ENCODE measurements at places on chromosomes 16 and 17.

DNA sequence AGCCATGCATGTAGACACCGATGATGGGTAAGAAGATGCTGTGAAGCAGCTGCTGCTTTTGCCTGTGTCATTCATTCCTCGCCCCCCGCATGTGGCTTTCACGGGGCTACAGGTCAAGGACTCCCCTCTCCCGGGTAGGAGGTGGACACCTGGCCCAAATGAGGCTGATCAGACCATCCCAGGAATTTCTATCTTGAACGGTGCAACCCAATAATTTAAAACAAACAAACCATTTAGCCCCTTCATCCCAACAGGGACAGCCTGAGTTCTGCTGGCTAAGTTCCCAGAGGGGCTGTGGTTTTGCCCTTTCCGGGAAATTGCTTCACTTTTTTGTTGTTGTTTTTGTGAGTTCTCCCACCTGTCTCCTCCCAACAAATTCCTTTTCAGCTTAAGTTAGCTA lies 137.7 kb upstream of the CDH5 start:
- DNase-seq = no peak

DNA sequence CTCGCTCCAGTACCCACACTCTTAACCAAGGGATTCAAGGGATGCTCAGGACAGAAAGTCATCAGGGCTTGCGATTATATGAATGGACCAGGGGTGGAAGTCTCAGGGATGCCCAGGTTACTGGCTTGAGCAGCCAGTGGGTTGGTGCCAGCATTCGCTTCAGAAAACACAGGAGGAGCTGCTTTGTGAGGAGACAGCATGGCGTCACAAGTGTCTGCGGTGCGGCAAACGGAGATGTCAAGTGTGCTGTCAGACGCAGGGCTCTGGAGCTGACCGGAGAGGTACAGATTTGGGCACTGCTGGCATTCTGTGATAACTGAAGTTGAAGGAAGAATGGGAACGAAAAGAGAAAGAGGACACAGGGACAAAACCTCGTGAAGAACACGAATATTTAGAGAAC lies 4.1 kb downstream of the MARCHF10 start:
- no peak for DNase-seq

DNA sequence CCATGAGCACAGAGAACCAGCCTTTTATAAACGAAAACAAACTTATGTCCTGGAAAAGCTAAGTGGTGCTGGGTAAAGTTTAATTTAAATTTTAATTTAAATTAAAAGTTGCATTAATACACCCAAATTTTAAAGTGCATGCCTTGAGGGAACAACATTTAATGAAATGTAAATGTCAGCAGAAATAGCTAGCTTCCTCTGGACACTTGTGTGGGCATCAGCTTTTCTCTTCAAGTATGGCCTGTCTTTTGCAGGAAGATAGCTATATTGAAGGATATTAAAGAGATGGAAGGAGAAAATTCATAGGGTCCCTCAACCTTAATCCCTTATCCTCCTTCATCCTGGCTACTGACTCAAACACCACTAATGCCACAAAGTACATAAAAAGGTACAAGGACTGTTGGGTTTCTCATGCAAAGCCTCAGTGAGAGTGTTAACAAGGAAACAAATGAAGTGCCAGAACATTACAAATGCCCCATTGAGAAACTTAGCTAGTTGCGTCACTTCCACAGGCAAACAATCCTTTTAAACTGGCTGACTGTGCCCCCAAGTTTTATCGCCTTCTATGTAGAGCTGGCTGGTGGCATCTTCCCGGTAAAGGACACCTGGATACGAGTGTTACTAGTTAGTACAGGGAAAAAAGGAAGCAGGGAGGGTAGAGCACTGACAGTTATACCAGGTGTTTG lies 14.1 kb downstream of the PHF12 start:
- no peak for DNase-seq

GRCh38 chr16:14511800-14512135 lies 118.3 kb downstream of the PARN start:
- DNase-seq = no peak

GRCh38 chr17:2977157-2977556 lies 86.2 kb downstream of the OR1D5 start:
- no peak for DNase-seq

DNA sequence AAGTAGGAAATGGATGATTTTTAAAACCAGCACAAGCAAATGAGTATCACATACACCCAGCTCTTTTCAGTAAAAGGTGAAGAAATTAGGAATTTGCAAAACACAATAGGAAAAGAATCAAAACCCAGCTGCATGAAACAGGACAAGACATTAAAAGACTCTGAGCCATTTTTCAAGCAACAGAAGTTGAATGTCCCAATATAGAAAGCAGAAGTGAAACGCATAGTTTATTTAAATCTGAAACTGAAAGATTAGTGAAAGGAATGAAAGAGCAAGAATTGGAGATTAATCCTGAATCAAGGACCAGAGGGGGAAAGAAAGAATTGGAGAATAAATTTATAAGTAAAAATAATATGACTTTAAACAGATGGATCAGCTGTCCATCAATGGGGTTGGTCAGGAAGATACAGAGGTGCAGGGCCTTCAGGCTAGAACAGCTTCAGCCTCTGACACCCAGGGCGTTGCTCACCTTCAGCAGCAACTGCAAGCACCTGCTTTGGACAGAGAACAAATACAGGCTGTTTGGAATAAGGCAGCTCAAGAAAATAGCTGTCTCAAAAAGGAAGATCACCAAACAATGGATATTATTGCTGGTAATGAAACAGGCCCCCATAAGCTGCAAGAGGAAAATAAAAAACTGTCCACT lies 3.9 kb upstream of the ARHGAP17 start:
- DNase-seq = no peak

DNA sequence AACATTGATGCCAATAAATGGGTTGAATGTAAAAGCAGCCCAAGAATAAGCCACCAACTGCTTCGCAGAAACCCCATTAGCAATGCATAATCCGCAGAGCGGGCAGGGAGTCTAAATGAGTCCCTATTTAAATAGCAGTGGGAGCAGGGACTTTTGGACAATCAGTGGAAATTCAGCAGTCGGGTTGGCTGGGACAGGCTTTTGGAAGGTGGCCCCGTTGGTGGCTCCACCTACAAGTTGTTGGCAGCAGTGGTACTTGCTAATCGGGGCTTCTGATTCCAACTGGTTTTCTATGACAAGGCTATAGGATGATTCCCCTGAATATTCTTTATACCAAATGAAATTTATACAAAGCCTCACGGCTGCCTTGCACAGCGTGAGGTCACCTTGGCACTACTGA lies 86.3 kb downstream of the WDR59 start:
- no peak for DNase-seq

DNA sequence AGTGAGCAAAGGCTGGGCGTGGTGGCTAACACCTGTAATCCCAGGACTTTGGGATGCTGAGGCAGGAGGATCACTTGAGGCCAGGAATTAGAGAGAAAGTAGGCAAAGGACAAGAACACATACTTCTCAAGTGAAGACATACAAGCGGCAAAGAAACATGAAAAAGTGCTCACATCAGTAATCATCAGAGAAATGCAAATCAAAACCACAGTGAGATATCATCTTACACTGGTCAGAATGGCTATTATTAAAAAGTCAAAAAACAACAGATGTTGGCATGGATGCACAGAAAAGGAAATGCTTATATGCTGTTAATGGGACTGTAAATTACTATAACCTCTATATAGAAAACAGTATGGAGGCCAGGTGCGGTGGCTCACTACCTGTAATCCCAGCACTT lies 12.2 kb upstream of the SLX4 start:
- DNase-seq = no peak

- no peak for DNase-seq
Measured at GRCh38 chr17:31525801-31526549, 134.5 kb downstream of the RAB11FIP4 start.

DNA sequence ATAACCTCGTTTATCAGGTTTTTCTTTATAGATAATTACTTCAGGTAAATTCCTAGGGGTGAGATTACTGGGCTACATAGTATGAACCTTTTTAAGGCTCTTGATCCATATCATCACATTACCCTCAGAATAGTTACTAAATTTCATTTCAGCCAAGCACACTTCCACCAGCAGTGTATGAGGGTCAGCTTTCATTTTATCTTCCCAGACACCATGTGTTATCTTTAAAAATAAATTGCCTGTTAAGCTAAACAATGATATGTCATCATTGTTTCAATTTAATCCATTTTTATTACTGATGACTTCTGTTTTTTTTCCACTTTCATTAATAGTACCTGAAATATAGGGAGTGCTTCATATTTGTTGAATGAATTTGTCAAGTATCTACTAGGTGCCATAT lies 33.4 kb downstream of the PRKCA start:
- DNase-seq = no peak

DNA sequence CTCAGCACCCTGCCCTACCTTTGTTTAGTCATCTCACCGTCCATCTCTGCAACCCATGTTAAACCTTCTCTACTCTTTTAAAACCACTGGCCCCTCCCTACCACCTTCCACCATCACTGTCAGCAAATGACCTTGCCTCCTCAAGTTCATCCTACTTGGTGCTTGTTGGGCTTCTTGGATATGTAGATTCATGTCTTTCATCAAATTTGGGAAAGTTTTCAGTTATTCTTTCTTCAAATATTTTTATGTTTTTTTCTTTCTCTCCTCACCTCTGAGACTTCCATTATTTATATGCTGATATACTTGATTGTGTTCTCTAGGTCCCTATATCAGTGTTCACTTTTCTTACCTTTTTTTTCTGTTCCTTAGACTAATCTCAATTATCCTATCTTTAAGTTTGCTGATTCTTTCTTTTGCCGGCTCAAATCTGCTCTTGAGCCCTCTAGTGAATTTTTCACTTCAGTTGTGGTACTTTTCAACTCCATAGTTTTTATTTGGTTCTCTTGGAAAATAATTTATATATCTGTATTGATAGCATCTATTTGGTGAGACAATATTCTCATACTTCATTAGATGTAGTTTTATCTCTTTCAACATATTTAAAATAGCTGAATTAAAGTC lies 28.7 kb upstream of the ALDH3A2 start:
- no peak for DNase-seq

GRCh38 chr16:52465711-52466267 lies 81.2 kb downstream of the TOX3 start:
- DNase-seq = no peak

DNA sequence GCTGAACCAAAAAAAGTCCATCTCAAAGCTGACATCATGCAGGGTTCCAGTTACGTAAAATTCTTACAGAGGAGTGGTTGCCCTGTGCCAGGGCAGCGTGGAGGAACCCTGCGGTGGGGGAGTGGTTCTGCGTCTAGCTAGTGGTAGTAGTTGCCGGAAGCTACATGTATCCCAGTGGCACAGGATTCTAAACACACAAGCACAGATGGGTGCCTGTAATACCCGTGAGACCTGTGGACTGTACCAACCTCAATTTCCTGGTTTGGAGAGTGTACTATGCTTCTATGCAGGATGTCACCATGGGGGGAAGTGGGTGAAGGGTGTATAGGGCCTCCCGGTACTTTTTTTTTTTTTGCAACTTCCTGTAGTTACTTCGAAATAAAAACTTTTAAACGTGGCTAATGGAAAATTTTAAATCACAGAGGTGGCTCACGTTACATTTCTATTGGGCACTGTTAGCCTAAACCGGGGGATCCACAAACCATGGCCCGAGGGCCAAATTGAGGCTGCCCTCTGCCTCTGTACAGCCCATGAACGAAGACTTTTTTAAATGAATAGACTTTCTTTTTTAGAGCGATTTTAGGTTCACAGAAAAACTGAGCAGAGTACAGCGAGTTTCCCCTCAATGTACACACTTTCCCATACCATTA lies 38.5 kb downstream of the TBC1D16 start:
- no peak for DNase-seq

DNA sequence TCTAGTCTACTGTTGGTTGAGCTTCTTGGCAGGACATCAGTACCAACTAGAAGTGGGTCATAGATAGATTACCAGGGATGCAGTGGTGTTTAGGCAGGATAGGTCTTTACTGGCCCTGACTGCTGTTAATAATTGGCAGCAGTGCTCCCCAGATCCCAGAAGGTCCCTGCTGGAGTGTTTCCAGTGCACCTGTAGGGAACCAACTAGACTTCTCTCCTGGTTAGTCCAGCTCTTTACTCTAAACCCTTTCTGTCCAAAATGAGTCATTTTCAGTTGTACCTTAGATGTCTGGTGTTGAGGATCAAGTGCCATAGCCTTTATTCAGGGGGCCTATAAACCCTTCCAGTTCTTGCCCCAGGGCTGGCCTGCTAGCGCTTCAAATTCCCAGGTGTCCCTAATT lies 8.7 kb downstream of the POLR2C start:
- no peak for DNase-seq

DNA sequence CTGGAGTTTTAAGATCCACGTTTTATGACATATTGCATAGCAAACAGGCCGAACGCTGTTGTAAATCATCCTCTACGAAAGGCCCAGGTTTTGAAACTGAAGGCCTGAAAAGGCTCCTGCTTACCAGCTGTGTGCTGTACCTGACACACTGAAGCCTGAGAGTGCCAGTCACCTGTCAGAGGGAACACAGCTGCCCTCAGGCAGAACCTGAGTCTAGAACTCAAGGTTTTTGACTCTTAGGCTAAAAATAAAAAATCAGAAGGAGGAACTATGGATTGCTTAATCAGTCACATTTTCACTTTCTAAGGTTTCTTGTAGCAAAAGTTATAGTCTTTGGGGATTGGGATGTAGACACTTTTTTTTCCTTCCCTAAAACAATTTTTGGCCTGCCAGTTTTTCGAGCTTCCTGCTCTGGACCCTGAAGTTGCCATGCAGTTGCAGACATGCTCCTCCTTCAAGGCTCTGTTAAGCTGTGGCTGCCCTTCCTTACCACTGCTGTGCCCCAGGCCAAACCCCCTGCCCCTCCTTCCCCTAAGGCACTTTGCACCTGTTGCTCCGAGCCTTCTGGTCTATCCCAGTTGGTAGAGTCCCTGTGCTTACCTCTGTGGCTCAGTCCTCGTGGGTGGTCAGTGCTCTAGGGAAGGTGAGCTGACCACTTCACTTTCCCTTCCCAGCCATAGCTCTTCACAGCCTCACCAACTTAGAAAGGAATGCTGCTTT lies 56.6 kb downstream of the TENT4B start:
- DNase-seq = no peak

DNA sequence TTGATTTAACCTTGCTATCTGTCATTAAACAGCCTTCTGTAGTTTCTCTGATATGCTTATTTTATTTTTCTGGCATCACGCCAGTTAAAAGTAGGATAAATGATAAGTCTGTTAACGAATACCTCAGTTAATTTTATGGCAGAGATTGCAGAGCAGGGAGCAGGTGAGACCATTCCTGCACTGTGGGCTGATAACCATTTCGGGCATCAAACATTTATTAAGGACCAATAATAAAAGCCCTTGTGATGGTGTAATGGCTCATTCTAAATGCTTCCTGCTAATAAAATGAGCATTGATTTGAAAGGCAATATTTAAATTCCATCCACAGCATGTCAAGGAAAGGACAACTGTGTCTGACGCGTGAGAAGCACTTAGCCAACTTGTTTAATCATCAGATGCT lies 94.1 kb downstream of the ASIC2 start:
- DNase-seq = no peak

DNA sequence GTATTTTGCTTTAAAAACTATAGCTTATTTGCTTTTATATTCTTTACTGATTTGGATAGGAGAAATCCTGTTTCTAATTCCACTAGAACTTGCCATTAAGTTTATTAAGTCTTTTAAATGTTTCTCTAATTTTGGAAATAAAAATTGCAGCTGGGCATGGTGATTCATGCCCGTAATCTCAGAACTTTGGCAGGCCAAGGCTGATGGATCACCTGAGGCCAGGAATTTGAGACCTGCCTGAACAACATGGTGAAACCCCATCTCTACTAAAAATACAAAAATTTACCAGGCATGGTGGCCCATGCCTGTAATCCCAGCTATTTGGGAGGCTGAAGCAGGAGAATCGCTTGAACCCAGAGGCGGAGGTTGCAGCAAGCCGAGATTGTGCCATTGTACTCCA lies 30.7 kb downstream of the DNAH17 start:
- no peak for DNase-seq

GRCh38 chr17:60819447-60820130 lies 141.9 kb downstream of the BCAS3 start:
- DNase-seq = no peak

Data from NCI-H2081 treated with DMSO at 0.1 percent for 48 hours (cell line).